Right hindlimb (tissue), 1 donor: ENCODE measurements at places on chromosomes 7 and 10.

- no peak for DNase-seq
Measured at GRCh38 chr7:117145333-117145732, 177.5 kb downstream of the WNT2 start.

DNA sequence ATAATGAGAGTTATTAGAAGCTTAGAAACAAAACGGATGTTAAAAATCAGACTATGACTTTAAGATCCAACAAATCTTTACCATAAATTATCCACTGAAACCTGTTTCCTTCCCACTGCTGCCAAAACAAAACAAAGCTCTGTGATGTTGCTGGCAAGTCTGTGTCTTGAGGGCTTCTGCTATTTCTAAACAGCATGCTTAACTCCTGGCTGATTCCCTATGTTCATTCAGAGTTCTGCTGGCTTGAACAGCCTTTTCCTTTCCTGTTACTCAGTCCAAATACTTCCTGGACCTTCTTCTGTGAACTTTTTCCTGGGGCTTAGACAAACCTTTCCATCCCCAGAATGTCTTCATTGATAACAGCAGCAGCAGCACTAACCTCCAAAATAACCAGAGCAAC is 448.1 kb downstream of the SORCS1 start:
- DNase-seq: peak; percentile 62

DNA sequence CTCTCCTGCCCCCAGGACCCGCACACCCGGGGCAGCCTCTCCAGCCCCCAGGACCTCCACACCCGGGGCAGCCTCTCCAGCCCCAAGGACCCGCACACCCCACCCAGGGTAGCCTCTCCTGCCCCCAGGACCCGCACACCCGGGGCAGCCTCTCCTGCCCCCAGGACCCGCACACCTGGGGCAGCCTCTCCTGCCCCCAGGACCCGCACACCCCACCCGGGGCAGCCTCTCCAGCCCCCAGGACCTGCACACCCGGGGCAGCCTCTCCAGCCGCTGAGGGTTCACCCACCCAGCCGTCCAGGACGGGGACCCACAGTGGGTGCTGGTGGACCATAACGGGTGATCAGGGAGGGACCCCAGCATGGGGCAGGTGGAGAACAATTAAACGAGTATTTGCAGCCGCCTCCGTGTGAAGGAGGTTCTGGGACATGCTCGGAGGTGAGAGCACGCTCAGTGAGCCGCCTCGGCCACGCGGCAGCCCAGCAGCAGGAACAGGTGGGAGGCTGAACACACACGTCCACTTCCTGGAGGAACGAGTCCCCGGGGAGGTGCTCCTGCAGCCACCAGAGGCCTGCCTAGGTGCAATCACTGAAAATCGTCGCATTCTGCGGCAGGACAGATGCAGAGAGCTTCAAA is 107.9 kb downstream of the PDGFA start:
- DNase-seq: peak; percentile 11

DNA sequence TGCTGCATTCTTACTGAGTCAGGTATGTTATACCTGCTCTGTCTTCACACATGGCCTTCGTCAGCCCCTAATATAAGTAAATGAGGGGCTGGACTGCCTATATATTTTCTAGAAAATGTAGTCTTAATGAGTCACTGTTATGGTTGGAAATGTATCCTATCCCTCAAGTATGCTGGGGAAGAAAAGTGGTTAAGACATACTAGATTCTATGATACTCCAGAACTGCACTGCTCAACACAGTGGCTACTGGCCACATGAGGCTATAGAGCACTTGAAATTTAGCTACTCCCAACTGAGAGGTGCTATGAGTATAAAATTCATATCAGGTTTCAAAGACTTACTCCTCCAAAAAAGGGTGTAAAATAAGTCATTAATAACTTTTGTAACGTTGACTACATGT is 104.3 kb upstream of the STEAP1B start:
- no peak for DNase-seq

DNA sequence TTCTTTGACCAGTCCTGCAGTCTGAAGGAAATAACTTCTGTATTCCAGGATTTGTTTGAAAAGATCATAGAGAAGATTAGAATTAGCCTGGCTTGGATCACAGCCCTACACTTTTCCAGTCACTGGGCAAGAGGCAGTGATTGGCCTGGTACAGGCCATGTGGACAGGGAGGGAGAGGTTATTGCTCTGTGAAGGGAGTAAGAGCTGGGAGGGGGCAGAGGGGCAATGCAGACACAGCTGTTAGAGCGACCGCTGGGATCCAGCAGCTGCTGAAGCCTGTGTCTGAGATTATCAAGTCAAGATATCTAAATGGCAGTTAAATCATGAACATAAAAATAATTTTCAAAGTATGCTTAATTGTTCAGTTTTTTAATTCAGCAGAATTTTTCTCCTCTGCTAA is 257.3 kb downstream of the SDK1 start:
- peak; percentile 73 for DNase-seq

DNA sequence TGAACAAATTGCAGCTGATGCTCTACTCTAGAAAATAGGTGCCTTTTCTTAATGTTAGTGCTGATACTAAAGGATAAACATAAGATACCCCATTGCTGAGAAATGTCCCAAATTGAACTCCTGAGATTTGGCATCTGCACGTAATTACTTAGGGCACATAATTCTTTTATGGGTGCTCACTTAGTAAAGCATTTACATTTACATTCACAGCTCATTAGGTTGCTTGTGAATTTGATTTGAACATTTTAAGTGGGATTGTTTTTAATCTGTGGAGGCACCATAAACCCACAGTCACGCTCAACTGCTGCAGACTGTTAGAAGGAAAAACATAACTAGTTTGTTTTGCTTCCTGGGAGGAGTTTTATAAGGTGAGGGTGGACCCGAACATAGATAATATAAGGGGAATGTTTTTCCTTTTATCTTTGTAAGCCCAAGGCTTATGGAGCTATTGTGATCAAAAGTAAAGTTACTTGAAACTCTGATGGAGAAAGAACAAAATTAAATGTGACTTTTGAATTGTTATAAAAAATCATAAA is 560.8 kb downstream of the REEP3 start:
- DNase-seq: no peak

- DNase-seq: no peak
Measured at GRCh38 chr10:123563994-123564393, 102.2 kb upstream of the GPR26 start.
